ENCODE measurements at places on chromosomes 11 and 22. TPM values are rescaled to one million over a fixed set of nuclear protein-coding genes. Genes with fewer than 3 reads are reported as not detected.

Gene ZNF215
- 3.1 TPM for total RNA-seq

Gene DDB1
- total RNA-seq: 209 TPM

Gene IL10RA
- total RNA-seq: not detected

Gene MOV10L1
- total RNA-seq: 2.1 TPM

Gene MAPK8IP2
- 2.0 TPM for total RNA-seq

Gene KCNE3
- 2.3 TPM for total RNA-seq

Gene CYTH4
- total RNA-seq: not detected

Gene TRIM51
- total RNA-seq: not detected
